ENCODE measurements at places on chromosomes 4 and X. TPM values are rescaled to one million over a fixed set of nuclear protein-coding genes. Genes with fewer than 3 reads are reported as not detected.
A peak's percentile ranks its signal among the peaks of the same experiment; 100 is the strongest.

The ASB5 gene
- total RNA-seq: not detected

The LINC00632 gene
- total RNA-seq: 14.3 TPM

The IQSEC2 gene
- total RNA-seq: 0.12 TPM

The PDGFRA gene
- not detected for total RNA-seq

The ELOVL6 gene
- total RNA-seq: 16.0 TPM

The ADGRL3 gene
- total RNA-seq: not detected

The TLR10 gene
- 0.23 TPM for total RNA-seq

- no peak for DNase-seq
Observed at GRCh38 chr4:149754526-149754925, 61.1 kb downstream of the IQCM start.

DNA sequence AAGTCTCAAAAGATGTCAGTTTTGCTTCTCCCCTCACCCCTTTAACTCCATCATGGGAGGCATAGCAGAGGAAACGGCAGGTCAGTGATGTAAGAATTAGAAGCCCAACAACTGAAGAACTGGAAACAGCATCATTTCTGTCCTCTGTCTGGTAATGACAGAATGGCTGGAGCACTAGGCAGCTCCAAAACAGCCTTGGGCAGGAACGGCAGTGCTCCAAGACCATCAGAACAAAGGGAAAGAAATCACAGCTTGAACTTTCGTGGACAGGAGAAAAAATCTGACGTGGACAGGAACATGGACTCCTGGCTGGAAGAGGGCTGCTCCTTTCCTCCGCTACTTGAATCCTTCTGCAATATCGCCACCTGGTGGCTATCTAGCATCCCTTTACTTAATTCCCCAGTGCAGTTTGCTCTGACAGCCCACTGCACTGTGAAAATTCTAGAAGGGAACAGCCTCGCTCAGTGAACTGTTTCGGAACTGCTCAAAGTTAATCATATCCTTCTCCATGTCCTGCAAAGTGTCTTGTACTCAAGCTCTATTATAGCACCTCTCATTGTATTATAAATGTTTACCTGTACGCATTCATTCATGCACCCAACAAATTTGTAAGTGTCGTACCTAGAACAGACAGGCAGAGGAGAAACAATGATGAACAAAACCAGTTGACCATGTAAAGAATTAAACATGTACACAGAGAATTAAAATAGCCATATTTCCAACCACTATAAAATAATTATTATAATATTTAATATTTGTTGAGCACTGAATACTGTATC, 20.4 kb downstream of the SLC25A53 start:
- peak; percentile 70 for DNase-seq

- no peak for DNase-seq
Observed at GRCh38 chr4:37320513-37321235, 76.1 kb downstream of the NWD2 start.

- DNase-seq: no peak
Observed at GRCh38 chr4:52004414-52004813, 15.7 kb downstream of the LRRC66 start.

DNA sequence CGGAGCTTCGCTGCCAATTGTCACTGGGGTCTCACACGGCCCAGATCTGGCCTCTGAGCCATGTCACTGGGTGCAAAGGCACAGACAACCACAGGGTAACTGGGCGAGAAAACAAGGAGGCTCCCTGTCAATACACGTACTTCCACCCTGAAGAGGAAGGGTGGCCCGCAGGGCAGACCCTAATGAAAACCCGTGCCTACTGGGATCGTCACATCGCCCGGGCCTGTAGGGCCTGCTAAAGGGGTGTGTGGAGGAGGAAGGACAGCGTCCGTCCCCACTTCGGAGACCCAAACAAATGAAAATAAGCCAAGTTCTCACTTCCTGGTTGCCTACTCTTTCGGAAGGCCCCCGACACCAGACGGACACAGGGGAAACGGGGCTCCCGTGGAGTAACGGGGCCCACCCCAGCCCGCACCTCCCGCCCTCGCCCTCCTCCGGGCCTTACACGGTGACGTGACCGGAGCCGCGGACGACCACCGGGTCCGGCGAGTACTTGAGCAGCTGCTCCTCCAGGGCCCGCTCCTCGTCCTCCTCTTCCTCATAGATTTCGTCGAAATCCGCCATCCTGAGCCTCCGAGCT, 578 bp downstream of the CHIC2 start:
- DNase-seq: peak; percentile 31

GRCh38 chrX:41067721-41068120, 17.5 kb upstream of the USP9X start:
- no peak for DNase-seq

GRCh38 chrX:41670112-41670511, 18.7 kb upstream of the GPR34 start:
- DNase-seq: no peak

DNA sequence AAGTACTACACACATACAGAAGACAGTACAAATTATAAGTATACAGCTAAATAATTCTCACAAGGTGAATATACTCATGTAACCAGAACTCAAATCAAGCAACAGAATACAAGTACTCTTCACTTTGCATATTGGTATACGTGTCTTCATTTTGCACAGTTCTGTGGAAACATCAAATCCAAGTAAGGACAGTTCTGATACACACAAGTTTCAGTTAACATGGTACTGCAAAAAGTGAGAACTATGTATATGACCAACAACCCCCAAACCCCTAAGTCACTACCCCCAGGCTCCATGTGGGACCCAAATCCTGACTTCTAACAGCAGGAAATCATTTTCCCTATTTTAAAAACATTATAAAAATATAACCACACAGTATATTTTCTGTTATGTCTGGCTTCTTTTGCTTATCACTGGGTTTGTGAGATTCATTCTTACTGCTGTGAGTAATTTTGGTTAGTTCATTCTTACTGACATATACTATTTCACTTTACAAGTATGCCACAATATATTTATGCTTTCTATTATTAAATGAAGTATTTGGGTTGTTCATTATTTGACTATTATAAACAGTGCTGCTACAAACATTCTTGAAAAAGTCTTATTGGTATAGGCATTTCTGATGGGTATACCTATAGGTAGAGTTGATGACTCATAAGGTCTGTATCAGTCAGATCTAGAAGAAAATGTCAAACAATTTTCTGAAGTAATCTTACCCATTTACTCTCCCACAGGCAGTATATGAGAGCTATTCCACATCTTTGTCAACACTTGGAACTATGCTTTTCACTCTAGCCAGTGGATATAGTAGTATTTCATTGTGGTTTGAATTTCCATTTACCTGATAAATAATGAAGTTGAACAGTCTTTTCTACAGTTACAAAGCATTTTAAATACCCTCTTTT, 47.0 kb downstream of the SCLT1 start:
- no peak for DNase-seq

DNA sequence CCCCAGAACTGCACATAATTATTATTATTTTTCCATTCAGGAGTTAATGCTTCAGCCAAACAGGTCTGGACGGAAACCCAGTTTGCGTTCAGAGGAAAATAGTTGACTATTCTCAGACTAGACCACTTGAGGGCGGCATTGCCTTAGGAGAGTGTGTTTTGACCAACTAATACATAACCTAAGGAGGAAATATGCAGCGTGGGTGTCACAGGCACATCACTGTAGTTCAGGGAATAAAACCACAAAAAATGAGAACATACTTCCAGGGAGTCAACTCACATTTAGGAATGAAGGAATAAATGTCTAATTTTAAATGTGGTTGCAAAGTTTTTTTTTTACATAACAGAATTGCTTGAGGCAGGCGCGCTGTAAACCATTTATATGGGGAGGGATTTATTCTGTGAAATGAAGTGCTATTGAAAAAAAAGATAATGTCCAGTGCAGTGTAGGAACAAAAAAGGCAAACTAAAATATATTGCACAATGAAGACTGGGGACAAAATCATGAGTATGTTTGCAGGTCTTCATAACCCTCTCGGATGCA, 93.3 kb downstream of the SYNPO2 start:
- peak; percentile 71 for DNase-seq

DNA sequence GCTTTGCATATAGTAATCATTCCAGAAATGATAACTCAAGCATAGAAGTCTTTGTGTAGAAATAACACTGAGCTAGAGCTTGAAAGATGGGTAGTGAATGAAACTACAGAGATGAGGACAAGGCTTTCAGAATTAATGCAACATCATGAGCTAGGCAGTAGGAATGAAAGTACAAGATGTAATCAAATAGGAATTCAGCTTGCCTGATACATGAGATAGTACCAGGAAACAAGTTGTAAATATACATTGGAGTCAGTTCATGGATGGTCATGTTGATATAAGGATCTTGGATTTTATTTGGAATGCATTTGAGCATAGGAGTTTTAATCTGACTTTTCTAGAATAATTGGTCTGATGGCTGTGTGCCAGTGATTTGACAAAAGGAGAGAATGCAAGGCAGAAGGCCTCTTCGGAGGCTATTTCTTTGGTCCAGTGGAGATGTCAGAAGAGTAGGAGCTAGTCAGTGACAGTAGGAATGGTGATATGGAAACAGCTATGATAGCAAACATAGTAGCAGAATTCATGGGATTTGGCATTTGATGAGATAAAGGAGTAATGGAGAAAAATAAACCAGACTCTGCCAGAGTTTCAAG, 206.4 kb upstream of the PACRGL start:
- DNase-seq: no peak

All from activated CD4-positive, alpha-beta T cell treated with anti-CD3 and anti-CD28 coated beads, Interleukin-2, amount 10 ng/mL, durations not matched to agents 7 days and 5 days (primary cell).